ENCODE measurements at places on chromosomes 4 and X. TPM values are rescaled to one million over a fixed set of nuclear protein-coding genes. Genes with fewer than 3 reads are reported as not detected.

Gene DUSP21
- not detected for total RNA-seq

DNA sequence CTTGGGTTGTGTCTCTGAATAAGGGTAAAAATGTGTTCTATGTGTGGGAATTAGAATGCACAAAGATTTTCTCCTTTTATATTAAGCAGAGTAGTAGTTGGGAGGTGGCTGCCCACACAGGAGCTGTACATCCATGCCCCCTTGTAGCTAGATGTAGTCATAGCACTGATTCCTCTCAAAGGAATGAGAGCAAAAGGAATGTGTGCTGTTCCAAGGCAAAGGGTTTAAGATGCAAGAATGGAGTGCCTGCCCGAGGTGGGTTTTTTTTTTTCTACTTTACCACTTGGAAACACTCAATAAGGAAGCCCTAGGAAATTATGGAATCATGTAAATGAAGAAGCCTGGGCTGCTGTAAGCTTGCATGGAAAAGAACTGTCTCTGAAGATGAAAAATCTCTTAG lies 2183.2 kb upstream of the AGA start:
- no peak for DNase-seq

GRCh38 chr4:52788806-52789205 lies 37.6 kb upstream of the ERVMER34-1 start:
- peak; percentile 35 for DNase-seq

Gene SMPX
- 2.9 TPM for total RNA-seq

Gene TMEM271
- total RNA-seq, result not detected

Gene F8A2
- total RNA-seq, result not detected

Gene ITGB1BP2
- 4.2 TPM for total RNA-seq

Gene FAM9B
- total RNA-seq, result not detected

- no peak for DNase-seq
Measured at GRCh38 chrX:120999413-120999812, 13.9 kb upstream of the CT47A1 start.

Gene BMX
- not detected for total RNA-seq

GRCh38 chr4:147056940-147057610 lies 111.4 kb upstream of the TTC29 start:
- DNase-seq, result no peak

Data from Caco-2 (cell line).